NCI-H774 (cell line): ENCODE measurements at places on chromosomes 2 and 18.

GRCh38 chr2:206716623-206717022, 1.6 kb downstream of the DYTN start:
- DNase-seq, result no peak

- no peak for DNase-seq
Observed at GRCh38 chr2:20955277-20956026, 88.4 kb downstream of the APOB start.

DNA sequence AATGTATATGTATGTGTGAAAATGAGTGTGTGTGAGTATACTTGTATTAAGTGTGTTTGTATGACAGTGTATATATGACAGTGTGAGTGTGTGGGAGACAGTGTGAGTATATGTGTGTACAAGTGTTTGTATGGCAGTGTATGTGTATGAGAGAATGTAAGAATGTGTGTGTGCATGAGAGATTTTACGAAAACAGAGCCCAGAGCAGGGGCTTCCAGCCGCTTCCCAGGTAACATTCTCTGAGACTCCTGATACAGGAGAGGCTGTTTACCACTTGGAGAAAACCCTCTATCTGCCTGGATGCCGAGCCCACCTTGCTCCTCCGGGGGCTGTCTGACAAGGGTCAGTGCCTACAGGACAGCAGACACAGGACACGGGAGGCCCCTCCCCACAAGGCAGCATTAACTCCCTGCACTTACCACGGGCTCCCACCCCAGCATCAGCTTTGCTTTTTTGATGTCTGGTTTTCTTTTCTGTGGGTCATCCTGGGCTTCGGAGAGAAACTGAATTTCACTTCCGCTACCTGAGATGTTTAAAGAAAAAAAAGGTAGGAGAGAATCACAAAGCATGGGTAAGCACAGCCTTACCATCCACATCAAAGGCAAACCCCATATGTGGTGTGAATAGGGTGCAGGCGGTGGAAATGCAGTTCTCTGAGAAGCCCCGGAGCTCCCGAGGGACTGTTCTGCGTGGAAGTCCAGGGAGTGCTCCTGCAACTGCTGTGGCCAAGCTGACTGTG, 97.6 kb downstream of the UXS1 start:
- no peak for DNase-seq

DNA sequence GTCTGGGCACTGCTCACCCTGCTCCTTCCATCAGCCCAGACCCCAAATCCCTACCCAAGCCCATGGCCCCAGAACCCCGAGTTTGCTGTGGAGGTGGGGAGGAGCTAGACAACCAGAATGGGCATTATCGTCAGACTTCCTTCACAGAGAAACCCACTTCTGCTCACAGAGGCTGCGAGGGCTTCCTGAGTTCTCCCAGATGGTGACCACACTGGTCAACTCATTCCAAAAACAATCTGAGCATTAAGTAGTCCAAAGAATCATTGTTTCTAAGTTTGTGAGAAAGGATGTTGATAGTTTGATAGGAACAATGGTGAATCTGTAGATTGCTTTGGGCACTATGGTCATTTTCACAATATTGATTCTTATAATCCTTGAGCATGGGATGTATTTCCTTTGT, 60.2 kb downstream of the LRRC30 start:
- DNase-seq, result no peak

GRCh38 chr18:26864658-26865057, 849 bp downstream of the AQP4 start:
- no peak for DNase-seq

DNA sequence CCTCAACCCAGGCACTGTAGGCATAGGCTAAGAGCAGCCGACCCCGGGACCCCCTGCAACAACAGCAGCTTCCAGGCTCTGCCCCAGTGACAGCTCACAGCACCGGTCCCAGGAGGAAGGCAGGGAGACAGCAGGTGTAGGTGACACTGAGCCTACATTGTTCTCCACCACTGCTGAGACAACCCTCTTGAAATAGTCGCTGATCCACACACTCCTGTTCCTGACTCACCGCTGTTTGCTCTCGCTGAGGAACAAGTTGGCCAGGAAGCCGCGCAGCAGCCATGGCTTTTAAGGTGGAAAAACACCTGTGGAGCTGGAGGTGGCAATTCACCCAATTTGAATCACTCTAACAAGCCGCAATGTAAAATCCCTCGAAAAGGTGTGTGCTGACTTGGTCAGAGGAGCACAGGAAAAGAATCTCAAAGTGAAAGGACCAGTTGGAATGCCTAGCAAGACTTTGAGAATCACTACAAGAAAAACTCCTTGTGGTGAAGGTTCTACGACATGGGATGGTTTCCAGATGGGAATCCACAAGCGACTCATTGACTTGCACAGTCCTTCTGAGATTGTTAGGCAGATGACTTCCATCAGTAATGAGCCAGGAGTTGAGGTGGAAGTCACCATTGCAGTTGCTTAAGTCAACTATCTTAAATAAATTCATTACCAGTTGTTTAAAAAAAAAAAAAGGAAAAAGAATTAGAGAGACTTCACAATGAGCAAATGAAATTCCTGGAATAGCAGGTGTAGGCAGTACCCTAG, 167.5 kb downstream of the ARL4C start:
- peak; percentile 51 for DNase-seq

- DNase-seq, result no peak
Observed at GRCh38 chr2:96407919-96408550, 72.5 kb downstream of the NCAPH start.

GRCh38 chr2:237892478-237892877, 33.1 kb downstream of the RAMP1 start:
- no peak for DNase-seq

DNA sequence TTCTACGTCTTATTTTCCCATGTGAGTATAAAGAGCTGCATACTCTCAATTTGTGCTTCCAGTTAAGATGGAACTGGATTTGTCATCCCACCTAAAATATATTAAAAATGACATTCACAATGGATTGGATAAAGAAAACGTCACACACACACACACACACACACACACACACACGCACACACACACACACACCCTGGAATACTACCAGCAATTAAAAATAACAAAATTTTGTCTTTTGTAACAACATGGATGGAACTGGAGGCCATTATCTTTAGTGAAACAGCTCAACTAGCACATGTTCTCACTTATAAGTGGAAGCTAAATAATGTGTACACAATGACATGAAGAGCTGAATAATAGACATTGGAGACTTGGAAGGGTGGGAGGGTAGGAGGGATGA, 3.8 kb upstream of the QPCT start:
- no peak for DNase-seq

DNA sequence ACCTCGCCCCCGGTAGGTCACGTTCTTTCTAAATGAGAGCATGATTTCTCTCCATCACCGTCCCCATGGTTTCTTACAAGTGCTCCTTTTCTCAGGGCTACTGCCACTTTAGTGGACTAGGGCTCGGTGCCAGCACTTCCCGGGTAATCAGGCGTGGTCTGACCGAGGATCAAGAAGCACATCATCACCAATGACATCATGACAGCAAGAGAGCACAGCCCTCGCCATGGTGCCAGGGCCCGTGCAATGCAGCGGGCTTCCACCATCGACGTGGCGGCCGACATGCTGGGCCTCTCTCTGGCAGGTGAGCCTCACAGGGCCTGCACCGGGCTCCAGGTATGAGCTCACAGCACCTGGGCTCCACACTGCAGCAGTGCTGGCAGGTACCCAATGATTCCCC, 75.2 kb downstream of the INPP4A start:
- DNase-seq, result no peak

- no peak for DNase-seq
Observed at GRCh38 chr18:36132756-36133155, 3.1 kb downstream of the ELP2 start.

- no peak for DNase-seq
Observed at GRCh38 chr2:152200565-152201465, 25.3 kb upstream of the STAM2 start.

- no peak for DNase-seq
Observed at GRCh38 chr18:63132819-63133200, 186.8 kb downstream of the BCL2 start.

DNA sequence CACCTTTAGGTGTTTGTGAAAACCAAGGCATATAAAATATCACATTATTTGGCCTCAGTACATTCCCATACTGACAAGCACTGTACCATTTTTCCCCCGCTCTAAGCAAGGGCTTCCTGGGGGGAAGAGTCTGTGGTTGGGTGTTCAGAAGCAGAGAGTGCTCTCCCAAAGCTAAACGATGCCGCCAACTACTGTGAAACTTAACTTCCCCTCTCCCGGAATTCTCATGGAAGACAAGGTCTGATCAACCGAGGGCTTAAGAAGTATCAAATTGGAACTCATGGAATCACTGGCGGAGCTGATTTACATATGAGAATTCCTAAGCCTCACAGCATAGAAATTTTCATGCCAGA, 433 bp upstream of the MFF start:
- no peak for DNase-seq

DNA sequence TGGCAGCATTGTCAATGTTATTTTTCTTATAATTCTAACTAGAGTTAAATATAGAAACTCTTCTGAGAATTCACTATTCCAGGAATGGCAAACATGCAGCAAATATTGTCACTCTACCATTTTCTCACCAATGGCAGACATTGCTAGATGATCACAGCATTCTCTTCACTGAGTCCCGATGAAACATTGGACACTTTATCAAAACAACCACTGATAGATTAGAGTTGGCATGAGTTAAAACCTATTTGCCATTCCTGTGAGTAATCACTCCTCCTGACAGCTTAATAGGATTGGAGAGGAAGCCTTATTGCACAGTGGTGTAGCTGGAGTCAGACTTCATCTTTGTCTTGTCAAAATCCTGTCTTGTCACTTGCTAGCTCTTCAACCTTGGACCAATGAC, 163.9 kb upstream of the THUMPD2 start:
- no peak for DNase-seq

- DNase-seq, result no peak
Observed at GRCh38 chr2:64437883-64438282, 16.1 kb upstream of the LGALSL start.

GRCh38 chr2:234950730-234951663, 820 bp upstream of the SH3BP4 start:
- DNase-seq, result no peak

GRCh38 chr18:72700961-72701710, 157.0 kb upstream of the CBLN2 start:
- DNase-seq, result peak; percentile 45

GRCh38 chr2:54966165-54966832, 84.0 kb downstream of the RTN4 start:
- DNase-seq, result no peak

- DNase-seq, result no peak
Observed at GRCh38 chr2:204495381-204495780, 49.9 kb upstream of the PARD3B start.

DNA sequence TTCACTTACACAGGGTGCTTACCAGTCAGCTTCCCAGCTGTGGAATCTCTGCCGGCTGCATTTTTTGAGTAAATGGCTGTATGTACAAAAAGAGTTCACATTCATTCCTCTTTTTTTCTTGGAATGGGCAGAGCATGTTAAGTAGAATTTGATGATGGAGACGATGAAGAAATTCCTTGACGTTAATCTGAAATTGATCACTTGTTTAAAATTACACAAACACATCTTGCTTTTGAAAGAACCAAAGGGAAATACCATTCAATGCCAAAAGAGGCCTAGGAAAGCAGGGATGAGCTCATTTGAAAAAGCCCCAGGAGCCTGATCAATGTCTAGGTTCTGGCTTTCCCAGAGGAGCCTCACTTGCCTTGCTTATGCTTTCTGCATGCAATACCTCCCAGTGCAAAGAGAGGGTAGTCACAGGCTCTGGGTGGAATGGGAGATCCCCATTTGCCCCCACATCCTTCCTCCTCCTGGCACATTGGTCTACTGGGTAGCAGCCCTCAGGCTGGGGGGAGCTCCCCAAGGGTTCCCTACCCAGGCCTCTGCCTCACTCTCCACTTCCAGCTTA, 12.3 kb upstream of the SMAD7 start:
- DNase-seq, result no peak

GRCh38 chr2:74671479-74671878, 17.4 kb downstream of the SEMA4F start:
- no peak for DNase-seq

DNA sequence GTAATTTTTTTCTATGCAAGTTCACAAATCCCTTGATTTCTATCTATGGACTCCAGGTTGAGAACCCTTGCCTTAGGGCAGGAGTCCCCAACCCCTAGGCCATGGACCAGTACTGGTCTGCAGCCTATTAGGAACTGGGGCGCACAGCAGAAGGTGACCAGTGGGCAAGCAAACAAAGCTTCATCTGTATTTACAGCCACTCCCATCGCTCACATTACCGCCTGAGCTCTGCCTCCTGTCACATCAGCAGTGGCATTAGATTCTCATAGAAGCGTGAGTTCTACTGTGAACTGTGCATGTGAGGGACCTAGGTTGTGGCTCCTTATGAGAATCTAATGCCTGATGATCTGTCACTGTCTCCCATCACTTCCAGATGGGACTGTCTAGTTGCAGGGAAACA, 70.2 kb upstream of the SMAD2 start:
- DNase-seq, result no peak

- no peak for DNase-seq
Observed at GRCh38 chr2:104772996-104773395, 80.9 kb upstream of the POU3F3 start.

- DNase-seq, result no peak
Observed at GRCh38 chr2:58057707-58058530, 11.3 kb downstream of the VRK2 start.

DNA sequence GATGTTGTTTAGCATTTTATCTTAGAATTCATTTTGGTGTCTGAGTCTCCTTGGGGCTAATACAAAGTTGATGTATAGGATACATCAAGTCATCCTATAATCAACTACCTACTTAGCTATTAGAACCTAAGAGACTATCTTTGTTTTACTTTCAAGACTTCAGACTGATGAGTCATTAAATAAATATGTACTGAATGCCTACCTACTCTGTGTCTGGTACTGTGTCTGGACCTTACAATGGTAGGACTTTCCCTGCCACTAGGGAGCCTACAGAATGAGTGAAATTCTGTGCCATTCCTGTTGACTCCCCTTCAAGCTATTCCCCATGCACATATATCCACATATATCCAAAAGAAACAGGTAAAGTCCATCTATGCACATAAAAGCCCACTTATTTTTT, 114.5 kb downstream of the ERBB4 start:
- DNase-seq, result no peak

DNA sequence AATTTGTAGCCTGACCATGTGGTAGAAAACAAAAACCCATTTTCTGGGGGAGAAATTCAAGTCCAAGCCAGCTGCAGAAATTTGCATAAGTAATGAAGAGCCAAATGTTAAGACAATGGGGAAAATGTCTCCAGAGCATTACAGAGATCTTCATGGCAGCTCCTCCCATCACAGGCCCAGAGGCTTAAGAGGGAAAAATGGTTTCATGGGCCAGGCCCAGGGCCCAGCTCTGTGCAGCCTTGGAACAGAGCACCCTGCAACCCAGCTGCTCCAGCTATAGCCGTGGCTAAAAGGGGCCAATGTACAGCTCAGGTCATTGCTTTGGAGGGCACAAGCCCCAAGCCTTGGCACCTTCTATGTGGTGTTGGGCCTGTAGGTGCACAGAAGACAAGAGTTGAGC, 69.1 kb upstream of the TSPYL6 start:
- DNase-seq, result no peak

- DNase-seq, result no peak
Observed at GRCh38 chr2:234732404-234733092, 219.3 kb upstream of the SH3BP4 start.

- DNase-seq, result no peak
Observed at GRCh38 chr2:45005261-45006002, 3.8 kb downstream of the SIX2 start.

- no peak for DNase-seq
Observed at GRCh38 chr18:13641551-13642439, 84.6 kb downstream of the FAM210A start.

- no peak for DNase-seq
Observed at GRCh38 chr2:119224391-119225104, 914 bp downstream of the STEAP3 start.
